ENCODE measurements at places on chromosomes 11 and 22.

GRCh38 chr11:119974051-119974450 is 163.9 kb downstream of the TRIM29 start:
- no peak for DNase-seq

- DNase-seq = no peak
These were observed 27.0 kb downstream of the NRXN2 start for GRCh38 chr11:64696045-64696444.

- no peak for DNase-seq
These were observed 177.3 kb upstream of the C11orf58 start for GRCh38 chr11:16561150-16561549.

GRCh38 chr22:30436196-30436595 is 10.6 kb downstream of the MTFP1 start:
- DNase-seq = no peak

DNA sequence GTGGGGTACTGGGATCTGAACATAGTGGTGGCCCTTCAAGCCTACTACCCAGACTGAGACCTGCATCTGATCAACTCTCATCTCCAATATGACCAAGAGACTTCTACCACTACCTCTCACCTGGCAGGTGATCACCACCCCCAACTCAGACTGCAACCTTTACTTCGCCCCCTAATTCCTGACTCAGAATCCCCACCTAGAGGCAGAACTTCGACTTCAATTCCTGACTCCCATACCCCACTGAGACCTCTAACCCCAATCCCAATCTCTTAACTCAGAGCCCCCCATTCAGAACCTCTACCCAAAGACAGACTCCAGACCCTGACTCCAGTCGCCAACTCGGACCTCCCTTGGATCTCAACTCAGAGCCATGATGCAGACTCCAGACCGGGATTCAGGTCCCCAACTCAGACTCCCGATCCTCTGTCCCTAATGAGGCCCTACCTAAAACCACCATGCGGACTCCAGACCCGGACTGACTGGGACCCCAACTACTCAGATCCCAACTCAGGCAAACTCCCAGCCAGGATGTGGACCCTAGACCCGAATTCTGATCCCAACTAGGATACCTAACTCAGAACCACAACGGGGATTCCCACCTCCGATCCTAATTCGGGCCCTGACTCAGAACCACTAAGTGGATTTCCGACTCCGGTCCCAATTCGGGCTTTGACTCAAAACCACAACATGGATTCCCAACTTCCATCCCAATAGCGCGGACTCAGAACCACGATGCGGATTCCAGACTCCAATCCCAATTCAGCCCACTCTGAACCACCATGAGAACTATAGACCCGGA is 1.2 kb downstream of the KCNQ1OT1 start:
- no peak for DNase-seq

DNA sequence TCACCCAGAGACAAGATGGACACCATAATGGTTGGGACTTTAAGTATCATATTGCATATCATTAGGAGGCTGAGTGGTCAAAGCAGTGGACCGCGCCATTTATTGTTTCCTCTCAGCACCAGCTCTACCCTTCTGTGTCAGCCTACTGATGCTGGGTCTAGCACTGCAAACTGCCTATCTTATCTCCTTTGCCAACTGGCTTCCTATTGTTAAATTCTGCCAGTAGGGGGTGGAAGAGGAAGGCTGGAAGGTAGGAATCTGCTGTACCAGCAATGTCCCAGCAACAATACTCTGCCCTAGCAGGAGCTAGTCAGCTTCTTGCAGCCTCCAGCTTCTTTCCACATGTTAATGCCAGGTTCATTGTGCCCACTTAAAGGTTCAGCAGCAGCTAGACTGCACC is 367.1 kb upstream of the PDGFD start:
- no peak for DNase-seq

GRCh38 chr11:1530686-1531448 is 41.2 kb downstream of the DUSP8 start:
- DNase-seq = no peak

GRCh38 chr11:44389963-44390605 is 80.1 kb upstream of the ALX4 start:
- no peak for DNase-seq

- no peak for DNase-seq
These were observed 53.3 kb downstream of the PANX1 start for GRCh38 chr11:94181943-94182342.

- no peak for DNase-seq
These were observed 111.1 kb downstream of the MED15 start for GRCh38 chr22:20618488-20618887.

DNA sequence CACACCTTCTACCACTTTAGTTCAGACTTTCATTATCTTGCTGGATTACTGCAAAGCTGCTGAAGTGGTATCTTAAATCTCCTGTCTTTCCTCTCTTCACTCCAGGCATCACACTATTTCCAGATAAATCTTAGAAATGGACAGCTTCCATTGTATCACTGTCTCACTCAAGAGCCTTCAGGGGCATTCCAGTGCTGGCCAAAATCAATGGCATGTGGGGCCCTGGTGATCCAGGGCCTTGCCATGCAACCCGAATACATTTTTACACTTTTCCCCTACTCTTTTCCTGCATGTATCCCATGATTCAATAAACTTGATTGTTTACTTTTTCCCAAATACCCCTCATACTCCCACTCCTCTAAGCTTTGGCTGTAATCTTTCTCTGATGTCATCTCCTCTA is 39.4 kb upstream of the DEUP1 start:
- DNase-seq = no peak

GRCh38 chr11:67581469-67581868 is 2.1 kb upstream of the GSTP1 start:
- DNase-seq = no peak

DNA sequence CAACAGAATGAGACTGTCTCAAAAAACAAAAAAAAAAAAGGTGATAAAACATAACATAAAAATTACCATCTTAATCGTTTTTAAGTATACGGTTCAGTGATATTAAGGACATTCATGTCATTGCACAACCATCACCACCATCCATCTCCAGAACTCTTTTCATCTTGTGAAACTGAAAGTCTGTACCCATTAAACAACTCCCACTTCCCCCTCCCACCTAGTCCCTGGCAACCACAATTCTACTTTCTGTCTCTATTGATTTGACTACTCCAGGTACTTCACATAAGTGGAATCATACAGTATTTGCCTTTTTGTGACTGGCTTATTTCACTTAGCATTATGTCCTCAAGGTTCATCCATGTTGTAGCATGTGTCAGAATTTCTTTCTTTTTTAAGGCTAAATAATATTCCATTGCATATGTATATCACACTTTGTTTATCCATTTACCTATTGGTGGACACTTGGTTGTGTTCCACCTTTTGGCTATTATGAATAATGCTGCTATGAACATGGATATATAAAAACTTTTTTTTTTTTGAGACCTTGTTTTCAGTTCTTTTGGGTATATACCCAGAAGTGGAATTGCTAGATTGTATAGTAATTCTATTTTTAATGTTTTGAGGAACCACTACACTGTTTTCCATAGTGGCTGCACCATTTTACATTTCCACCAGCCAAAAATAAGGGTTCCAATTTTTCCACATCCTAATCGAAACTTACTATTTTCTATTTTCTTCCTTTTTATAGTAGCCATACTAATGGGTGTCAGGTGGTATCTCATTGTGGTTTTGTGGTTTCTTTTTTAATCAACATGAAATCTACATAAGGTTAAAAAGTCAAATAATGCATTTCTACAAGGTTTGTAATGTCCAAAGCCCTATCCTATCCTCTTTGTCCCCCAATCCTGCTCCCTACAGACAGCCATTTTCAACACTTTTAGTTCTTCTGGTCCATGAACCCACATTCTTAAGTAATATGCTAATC is 23.4 kb upstream of the PIK3C2A start:
- DNase-seq = no peak

DNA sequence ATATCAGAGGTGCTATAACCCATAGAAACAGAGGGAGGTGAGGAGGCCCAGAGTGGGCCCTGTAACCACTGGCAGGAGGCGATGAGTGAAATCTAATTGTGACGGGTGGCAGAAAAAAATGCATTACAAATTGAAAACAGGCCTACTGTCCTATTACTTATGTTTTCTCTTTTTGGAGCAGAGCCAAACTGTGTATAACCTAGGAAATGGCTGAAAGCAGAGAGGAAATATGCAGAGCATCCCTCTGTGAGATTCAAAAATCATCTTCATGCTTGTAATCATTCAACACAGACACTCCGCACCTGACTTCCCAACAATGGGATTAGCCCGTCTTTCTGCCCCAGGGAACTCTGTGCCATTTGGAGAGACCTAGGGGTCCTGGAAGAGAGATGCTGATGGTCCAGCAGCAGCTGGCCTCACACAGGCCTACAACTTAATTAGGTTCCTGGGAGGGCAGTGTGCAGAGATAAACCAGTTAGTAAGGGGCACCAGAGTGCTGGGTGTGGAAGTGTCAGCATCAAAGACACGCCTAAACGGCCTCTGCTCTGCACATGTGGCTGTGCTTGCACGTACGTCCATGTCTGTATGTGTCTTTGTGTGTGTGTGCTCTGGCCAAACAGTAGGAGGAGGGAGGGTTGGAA is 41.8 kb downstream of the MAP6 start:
- no peak for DNase-seq

DNA sequence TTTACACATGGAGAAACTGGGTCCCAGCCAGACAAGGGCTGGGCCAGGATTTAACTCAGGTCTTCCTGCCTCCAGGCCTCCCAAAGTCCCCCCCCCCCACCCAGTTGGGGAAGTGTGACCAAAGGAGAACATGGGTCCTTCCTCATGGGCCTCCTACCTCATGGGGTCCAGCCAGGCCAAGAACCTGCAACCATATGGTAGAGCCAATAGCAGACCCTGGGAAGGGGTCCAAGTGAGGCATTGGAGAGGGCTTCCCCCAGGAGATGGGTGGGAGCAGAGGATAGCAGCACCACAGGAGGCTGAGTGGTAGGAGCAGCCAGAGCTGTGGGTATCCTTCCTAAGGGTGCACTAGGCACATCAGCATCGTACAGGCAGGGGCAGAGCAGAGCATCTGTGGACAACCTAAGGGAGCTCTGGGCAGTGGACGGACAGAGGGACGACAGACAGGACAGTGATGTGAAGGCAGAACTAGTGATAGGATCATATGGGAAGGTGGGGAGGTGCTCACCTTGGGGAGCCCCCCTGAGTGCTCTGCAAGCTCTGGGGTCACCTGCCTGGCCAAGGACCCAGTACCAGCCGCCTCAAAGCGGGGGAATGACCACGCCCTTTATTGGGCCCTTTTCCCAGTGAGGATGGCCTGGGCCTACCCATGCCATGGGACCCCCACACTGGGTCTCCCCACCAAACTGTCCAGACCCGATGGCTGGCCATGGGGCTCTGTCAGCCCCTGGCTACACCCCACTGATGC is 4.5 kb downstream of the ARVCF start:
- DNase-seq = no peak

- no peak for DNase-seq
These were observed 3.6 kb downstream of the SYNGR1 start for GRCh38 chr22:39353346-39353745.

DNA sequence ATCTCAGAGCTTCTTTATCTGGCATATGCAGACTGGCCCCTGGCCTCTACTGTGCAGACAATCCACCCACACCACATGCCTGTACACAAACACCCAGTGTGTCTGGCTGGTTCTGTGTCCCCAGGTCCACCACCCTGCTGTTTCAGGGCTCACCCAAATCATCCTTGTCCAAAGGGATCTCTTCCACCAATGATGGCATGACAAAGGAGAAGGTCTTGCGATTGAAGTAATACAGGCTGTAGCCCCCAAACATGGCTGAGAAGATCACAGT is 1.7 kb downstream of the SLC37A4 start:
- DNase-seq = no peak

DNA sequence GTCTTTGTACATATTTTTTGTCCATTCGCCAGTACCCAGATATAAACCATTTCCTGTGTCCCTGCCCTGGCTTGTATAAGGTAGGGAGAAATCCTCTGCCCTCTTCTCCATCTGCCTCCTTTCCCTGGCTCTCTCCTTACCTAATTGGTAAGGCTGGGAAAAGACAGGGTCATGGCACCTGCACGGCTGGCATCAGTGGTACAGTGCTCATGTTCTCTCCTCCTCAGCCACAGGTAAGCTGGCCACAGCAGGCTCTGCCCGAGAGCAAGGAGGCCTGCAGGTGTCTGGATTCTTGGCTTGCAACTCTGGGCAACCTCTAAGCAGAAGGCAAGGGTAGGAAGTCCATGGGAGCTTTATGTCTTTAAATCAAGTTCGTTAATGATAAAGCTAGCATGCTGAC is 419.9 kb downstream of the BUD13 start:
- no peak for DNase-seq

DNA sequence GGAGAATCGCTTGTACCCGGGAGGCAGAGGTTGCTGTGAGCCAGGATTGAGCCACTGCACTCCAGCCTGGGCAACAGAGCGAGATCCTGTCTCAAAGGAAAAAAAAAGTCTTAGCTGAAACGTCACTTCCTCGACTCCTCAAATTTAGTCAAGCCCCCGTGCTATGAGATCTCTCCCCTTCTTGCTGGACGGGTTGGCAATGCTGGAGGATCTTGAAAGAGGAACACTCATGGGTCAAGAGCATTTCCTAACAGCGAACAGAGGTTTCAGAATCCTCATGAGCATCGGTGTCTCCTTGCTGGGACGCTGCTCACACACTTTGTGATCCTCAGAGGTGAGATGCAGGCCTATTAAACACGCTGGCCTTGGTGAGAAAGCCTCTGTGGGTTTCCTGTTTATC is 35.9 kb downstream of the APOL3 start:
- no peak for DNase-seq

GRCh38 chr22:40345815-40346184 is 500 bp upstream of the ADSL start:
- DNase-seq = peak; percentile 16

GRCh38 chr11:119320776-119321524 is 4.0 kb upstream of the MCAM start:
- no peak for DNase-seq

DNA sequence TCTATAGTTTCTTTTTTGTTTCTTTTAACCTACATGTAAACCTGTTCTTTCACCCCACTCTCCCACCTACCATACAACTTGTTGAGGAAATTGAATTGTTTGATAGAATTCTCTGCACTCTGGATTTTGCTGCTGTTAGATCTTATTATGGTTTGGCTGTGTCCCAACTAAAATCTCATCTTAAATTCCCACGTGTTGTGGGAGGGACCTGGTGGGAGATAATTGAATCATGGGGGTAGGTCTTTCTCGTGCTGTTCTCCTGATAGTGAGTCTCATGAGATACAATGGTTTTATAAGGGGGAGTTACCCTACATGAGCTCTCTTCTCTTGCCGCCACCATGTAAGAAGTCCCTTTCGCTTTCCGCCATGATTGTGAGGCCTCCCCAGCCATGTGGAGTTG is 15.0 kb upstream of the PITPNB start:
- DNase-seq = no peak
